Activated gamma-delta T cell (primary cell): ENCODE measurements at places on chromosomes 5 and 9.

GRCh38 chr5:158737536-158738027 is 362.1 kb downstream of the EBF1 start:
- no peak for DNase-seq

- DNase-seq, result no peak
These were observed 1.3 kb downstream of the ERBIN start for GRCh38 chr5:65927503-65928321.

DNA sequence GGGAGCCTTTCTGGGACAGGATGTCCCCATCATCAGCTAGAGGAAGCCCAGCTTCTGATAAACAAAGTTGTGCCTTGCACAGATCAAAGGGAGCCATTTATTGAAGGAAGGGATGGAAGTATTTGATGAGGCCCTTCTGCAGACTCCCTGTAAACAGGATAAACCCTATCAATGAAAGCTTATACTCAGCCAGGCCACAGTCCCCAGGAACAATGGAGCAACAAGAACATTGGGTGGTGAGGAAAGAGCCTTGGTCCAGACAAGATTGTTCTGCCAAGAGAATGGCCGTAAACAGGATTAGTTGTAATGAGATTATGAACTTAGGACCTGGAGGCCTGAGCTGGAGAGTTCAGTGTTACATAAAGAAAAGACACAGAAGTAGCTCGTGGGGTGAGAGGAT is 40.5 kb upstream of the LIFR start:
- DNase-seq, result no peak

GRCh38 chr5:176406436-176407052 is 9.8 kb downstream of the CLTB start:
- DNase-seq, result no peak

DNA sequence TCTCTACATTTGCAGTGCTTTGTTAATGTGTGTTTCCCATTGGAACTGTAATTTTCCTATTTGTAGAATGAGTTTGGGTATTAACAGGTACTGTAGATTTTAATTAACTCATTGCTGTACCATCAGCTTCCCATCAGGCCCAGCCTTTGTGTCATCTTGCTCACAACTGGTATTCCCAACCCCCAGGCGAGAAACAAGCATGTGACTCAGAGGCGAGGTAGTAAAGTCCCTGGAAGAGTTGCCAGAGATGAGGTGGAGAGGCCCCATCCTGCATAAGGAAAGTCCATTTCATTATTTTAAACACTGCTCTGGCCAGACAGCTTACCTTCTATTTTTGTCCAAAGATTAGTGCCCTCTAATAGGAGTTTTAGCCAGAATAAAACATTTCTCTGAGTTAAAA is 29.9 kb downstream of the ADCY2 start:
- DNase-seq, result no peak
